ENCODE measurements at places on chromosomes 5 and 9.

GRCh38 chr5:34047774-34048572 lies 5.0 kb upstream of the C1QTNF3 start:
- DNase-seq: no peak

DNA sequence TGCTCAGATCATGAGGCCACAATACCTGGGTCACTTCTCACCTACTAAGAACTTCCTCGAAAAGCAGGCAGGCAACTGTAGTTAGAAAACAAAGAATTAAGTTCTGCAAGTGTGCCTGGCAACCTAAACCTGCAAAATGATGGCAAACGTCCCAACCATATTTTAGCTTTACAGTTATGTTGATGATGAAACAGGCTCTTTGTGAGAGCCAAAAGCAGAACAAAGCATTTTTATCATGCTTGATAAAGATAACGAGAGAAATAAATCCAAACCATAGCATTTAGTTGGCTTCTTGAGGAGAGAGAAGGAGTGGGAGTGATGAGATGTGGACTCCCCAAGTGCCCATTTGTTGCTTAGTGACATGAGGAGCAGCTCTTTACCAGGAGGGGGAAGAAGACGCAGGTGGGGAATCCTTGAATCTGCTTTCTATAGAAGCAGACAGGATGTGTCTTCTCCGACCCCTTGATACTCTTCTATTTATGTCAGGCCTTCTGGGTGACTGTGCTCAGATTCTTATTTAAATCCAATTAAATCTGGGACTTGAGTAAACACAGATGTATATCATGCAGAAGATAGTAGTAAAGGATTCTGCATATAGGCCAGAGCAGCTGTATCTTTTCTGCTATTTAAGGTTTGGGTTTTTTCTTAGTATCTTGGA lies 221.2 kb downstream of the TMEM167A start:
- DNase-seq: no peak

DNA sequence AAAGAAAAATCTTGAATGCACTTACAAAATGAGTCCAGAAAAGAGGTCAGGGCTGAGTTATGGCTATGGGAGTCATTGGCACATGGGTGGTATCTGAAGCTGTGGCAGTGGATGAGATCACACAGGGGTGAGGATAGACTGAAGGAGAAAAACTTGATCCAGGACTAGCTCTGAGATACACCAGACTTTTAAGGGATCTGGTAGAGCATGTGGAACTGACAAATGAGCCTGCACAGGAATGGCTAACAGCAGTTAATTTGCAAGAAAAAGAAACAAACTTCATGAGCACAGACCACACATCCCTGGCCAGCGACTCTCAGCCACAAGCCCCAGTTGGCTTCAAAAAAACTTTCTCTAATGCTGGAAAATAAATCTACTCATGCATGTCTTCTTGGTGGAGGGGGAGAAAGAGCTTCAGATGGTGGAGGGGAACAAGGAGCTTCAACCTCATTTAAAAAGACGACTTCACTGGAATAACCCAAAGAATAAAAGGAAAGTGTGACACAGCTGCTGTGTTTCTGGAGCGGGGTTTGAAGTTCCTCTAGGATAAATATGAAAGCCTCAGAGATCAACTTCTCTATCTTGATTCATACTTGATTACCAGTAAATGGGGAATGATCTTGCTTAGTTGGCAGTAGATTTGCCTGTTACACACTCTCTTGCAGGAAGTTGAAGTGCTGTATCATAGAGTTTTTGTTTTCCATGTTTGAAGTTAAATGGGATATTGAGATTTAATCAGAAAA lies 33.6 kb downstream of the TNFAIP8 start:
- no peak for DNase-seq

- no peak for DNase-seq
These were observed 14.6 kb downstream of the CLPTM1L start for GRCh38 chr5:1330146-1330846.

DNA sequence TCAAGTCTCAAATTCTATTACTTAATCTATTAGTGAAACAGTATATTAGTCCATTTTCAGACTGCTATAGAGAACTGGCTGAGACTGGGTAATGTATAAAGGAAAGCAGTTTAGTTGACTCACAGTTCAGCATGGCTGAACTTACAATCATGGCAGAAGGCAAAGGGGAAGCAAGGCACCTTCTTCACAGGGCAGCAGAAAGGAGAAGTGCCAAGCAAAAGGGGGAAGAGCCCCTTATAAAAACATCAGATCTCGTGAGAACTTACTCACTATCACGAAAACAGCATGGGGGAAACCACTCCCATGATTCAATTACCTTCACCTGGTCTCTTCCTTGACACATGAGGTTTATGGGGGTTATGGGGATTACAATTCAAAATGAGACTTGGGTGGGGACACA lies 67.9 kb upstream of the CHSY3 start:
- DNase-seq: no peak
